ENCODE measurements at places on chromosomes 4 and X. TPM values are rescaled to one million over a fixed set of nuclear protein-coding genes. Genes with fewer than 3 reads are reported as not detected.

DNA sequence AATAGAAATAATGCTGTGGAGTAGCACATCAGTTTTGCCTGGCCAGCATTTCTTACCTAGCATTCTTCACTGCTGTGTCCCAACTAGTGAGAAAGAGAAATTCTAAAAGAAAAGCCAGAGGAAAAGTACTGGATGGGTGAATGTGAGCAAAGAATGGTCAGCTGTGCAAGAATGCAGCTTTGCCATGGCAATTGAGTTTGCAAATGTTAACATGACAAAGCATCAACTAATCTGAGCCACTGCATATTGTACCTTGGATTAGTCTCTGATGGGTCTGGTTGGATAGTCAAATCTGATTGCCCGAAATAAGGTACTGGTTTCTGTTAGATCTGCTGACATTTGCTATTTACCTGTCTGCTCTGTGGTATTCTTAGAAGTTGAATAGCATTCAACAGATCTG lies 38.7 kb downstream of the ADD1 start:
- no peak for DNase-seq

GRCh38 chr4:48594180-48594579 lies 104.1 kb downstream of the ZAR1 start:
- no peak for DNase-seq

DNA sequence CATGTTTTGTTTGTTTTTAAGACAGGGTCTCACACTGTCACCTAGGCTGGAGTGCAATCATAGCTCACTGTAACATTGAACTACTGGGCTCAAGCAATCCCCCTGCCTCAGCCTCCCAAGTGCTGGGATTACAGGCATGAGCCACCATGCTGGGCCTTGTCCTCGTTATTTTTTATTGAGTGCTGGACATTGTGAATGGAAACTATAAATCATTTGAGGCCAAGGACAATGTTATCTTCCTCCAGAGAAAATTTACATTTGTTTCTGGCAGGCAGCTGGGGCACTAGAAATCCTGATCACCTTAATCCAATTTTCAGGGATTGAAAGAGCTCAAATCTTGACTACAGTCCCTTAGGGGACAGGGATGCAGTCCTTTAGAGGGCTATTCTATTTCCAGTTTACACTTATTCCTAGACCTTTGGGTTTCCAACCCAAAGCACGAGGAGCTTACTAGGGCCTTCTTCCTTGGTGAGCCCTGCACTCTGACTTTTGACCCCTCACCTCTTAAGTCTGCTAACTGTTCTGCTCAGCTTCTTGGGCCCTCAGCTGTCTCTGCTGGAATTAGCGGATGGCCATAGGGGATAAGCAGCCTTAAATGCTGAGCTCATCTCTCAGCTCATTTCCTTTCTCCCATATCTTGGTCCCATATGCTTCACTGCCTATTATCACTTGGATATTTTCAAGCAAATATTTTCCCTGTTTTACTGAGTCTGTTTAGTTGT lies 23.0 kb upstream of the PDZD4 start:
- no peak for DNase-seq

GRCh38 chrX:114715096-114715495 lies 131.2 kb downstream of the HTR2C start:
- no peak for DNase-seq

DNA sequence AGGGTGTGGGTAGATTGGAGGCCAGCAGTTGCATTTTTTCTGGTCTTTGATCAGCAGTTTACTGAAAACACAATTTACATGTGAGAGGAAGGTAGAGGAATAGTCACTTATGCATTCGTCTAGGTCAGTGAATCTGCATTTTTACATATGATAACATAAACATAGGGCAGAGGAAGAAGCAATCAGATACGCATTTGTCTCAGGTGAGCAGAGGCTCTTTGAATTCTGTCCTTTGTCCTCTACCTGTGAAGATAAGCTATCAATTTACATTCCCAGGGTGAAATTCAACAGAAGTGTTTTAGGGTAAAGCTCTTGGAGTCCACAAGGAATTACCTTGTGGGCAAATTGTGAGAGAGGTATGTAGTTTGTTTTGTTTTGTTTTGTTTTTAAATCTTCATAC lies 306.5 kb downstream of the MAGEB5 start:
- DNase-seq, result no peak

- DNase-seq, result no peak
Observed at GRCh38 chrX:97556359-97556758, 672.7 kb downstream of the RPA4 start.

The MAOA gene
- total RNA-seq, result 307 TPM

The FOXP3 gene
- total RNA-seq, result 0.30 TPM

The RBM46 gene
- not detected for total RNA-seq

All from colonic mucosa (tissue), 4 donors.